KBM-7 (cell line): ENCODE measurements at places on chromosomes 2 and 18.

- peak; percentile 7 for DNase-seq
Observed at GRCh38 chr18:47151439-47151838, 1.1 kb upstream of the HDHD2 start.

GRCh38 chr2:100967716-100968115 lies 34.4 kb upstream of the RPL31 start:
- no peak for DNase-seq

DNA sequence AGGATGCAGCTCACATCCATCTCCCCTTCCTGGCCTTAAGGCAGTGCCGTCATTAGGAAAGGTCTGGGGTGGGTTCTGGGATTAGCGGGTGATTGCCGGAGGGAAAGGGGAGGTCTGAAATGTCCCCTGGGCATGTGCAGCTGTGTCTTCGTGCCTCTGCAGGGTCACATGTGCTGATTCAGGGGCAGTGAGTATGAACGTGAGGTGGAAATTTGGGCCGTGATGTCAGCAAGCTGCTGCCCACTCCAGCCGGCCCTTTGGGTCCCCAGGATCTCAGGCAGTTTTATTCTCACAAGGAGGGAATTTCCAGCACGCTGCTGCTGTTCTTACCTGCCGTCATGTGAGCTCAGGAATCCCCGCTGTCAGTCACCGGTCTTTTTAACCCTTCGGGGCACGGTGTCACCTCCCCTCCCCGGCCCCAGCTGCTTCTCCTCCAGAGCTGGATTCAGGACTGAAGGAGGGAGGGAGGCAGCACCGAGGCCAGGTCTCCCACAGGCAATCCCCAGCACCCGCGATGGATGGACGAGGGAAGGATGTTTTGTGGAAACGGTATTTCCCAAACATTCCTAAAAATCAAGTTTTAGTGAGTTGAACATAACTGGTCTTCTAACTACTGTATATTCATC lies 23.5 kb downstream of the GPR35 start:
- no peak for DNase-seq

DNA sequence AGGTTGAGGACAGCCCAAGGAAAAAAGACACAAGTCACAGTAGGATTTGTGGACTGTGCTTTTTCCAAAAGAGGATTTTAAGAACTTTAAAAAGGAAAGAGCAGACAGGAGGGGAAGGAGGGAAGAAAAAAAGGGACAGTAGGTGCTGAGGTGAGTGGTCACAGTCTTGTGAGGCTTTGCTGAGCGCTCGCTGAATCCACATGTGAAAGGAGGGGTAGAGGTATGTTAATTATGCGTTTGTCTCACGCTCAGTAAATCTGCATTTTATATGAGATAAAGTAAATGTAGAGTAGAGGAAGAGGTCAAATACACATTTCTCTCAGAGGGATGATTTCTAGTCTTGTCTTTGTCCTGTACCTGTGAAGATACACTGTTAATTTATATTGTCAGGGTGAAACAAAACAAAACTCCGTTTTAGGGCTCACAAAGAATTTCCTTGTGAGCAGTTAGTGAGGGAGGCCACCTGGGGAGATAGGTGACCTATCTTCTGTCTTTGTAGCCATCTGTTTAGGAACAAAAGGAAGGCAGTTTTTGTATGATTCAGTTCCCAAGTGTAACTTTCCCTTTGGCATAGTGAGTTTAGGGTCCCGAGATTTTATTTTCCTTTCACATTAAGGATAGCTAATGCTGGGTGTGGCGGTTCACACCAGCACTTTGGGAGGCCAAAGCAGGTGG lies 25.3 kb downstream of the GNAL start:
- no peak for DNase-seq

DNA sequence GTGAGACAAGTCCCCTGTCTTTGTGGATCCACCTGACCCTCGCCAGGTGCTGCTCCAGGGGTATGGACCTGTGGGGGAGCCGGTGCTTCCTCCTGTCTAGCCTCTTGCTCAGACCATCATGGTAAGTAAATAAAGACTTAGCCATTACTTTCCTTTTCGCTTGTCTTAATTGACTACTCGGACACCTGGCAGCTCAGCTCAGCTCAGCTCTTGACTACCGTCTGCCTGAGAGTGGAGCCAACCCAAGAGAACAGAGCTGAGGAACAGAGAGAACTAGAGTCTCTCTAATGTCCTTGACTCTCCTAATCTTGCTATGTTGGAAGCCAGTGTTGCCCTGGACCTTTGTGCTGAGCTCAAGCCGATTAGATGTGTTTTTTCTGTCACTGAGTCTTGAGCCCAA lies 170.3 kb upstream of the CXCR4 start:
- DNase-seq: no peak

DNA sequence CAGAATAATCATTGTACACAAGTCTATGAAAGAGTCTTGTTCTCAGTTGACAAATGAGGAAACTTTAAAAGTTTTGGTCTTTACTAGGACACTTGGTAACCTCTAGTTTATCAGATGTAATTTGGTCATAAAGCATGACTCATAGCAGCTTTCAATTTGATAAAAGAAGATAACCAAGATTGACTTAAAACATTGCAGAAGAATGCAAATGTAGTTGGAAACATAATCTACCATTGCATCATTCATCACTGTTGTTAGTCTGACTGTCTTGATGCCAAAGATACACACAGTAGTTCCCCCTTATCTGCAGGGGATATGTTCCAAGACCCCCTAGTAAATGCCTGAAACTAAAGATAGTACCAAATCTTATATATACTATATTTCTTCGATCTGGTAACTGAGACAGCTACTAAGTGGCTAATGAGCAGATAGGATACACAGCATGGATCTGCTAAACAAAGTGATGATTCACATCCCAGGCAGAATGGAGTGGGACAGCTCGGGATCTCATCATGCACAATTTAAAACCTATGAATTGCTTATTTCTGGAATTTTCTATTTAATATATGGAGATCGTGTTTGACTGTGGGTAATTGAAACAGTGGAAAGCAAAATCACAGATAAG lies 131.4 kb upstream of the CCDC68 start:
- no peak for DNase-seq

GRCh38 chr18:61475931-61476330 lies 142.7 kb downstream of the CDH20 start:
- no peak for DNase-seq

DNA sequence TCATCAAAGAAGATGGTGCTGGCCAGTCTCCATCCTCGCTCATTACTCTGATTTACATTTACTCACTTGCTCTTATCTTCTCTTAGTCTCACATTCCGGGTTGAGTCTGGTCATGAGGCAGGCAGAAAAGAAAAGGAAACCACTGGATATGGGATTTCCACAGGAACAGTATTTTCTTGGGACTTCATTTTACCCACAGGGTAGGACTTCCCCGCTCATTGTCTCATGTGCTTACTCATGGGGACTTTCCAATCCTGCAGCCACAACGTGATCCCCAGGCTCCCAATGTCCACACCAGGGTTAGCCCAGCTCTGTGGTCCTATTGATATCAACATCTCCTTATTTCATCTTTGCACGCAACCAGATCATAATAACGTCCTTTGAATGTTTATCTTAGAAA lies 373.8 kb downstream of the TMEM182 start:
- no peak for DNase-seq

DNA sequence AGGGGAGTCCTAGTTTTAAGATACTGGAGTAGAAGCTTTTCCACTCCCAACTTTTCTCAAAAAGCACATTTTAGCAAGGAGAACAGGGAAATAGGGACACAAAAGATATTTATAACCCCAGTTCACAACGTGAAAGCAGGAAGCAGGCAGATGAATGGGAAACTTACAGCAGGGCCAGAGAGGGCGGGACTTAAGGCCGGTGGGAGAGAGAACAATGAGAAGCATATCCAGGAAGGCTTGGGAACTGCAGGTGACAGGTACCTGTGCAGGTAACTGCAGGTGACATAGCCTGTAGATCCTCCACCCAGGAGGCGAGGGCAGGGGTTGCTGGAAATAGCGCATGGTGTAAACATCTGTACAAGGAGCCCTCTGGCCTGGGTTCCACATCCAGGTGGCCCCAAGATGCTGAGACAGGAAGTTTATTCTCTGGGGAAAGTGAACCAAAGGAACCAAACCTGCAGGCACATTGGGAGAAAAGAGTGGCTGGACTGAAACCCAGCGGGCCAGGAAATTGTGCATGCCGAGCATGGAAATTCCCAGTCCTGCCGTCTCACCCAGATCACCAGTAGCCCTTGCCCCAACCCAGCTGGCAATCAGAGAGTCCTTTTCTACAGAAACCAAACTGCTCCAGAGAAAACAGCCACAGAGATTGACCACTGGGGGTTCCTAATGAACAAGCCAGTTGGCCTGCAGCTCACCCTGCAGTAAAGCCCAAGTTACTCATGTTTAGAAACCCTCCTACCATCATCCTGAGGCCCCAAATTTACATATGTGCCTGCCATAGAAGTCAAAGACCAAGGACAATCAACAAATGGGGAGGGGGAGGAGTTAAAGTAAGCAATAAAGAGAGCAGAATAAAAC lies 24.3 kb upstream of the COL6A3 start:
- DNase-seq: no peak

DNA sequence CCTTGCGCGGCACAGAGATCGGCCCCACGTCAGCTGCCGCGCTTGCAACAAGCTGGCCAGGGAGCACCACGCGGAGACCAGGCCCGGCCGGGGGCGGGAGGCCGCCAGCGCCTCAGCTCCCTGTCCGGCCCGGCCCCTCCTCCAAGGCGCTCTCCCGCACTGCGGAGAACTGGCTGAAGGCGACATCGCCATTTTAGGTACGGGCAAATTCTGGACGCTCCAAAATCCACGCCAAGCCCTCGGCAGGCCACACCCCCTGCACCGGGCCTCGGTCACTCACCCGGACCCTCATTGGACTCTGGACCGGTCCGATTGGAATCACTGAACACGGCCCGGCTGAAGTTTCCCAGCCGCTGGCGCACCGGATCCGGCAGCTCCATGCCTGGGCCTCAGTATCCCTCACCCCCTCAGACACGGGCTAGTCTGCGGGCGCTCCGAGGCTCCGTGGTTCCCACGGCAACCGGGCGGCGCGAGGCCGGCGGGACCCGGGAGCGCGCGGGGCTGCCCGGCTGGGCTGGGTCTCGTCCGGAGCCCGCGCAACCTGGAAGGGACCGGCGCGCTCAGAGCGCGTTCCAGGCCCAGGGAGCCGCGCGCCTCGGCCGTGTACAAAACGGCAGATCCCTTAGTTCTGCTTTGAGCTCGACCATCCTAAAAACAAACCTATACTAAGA lies at the start of gene TMEM17:
TMEM17 (minus strand) TSS at position 446 of the 671 bp plus-strand sequence; CDS start at position 380, 66 bp downstream.
- peak; percentile 92 for DNase-seq

DNA sequence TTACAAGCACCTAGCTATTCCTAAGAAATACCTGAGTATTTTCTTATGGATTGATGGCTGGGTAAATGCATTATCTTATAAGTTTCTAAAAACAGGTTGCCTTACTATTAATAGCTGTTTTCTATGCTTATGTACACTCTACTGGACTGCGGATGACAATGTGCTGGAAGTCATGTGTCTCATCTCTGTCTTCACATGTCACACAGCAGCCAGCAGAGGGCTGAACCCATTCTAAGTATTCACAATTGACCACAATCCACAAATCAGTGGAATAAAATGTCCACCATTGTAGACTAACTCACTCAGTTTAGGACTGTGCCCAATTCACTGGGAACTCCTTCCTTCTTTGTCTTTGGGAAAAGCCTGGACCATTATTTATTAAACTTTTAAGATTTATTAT lies 371.2 kb downstream of the INSIG2 start:
- DNase-seq: no peak

GRCh38 chr2:197137231-197137630 lies 173.3 kb downstream of the ANKRD44 start:
- no peak for DNase-seq

DNA sequence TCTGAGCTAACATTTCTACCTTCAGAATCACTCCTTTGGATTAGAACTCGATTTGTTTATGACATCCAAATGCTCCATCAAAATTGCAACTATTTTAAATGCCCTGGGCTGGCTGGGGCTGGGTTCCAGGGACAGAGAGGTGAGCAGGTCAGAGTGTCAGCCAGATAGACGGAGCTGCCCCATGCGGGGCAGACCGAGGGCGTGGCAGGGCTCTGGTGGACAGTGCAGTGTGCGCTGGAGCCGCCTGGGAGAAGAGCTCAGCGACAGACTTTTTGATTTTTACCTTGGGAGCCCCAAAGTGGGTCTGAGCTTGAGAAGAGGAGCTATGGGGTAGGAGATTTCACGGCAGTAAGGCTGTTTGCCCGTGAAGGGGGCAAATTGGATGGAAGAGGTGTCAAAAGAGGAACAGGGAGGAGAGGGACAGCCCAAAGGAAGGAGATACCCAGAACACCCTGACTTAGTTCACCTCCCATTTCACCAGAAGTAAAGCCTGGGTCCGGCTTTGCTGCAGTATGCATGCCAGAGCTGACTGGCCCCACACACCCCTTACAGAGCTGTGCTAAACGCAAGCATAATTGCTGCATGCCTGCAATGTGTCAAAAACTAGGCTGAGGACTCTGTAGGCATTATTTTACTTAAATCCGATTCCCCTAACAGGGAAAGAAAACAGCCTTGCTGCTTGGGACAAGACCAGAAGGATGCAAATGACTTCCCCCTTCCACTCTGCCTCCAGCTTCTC lies 33.7 kb downstream of the EN1 start:
- no peak for DNase-seq

- no peak for DNase-seq
Observed at GRCh38 chr2:157808421-157808820, 67.7 kb downstream of the ACVR1 start.

GRCh38 chr2:240926516-240927389 lies 20.6 kb downstream of the CROCC2 start:
- no peak for DNase-seq

DNA sequence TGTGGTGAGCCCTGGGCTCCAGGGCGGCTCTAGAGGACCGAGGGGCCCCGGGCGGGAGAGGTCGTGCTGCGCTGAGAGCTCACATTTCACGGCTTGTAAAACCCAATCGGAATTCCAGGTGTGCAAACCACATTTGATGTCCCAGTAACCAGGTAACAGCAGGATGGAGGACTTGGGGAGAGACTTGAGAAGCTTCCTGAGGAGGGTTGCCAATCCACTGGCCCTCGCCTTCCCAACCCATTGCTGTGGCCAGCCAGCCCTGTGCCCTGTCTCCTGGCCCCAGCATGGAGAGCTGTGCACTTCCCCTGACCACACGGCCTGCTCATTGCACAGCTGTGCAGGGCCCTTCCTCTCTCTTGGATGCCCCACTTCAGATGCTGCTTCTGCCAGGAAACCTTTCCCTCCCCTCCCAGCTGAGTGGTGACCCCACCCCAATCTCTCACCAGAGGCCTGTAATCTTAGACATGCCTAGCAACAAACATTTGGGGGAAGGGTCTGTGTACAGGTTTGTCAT lies 39.6 kb downstream of the ASB1 start:
- no peak for DNase-seq

DNA sequence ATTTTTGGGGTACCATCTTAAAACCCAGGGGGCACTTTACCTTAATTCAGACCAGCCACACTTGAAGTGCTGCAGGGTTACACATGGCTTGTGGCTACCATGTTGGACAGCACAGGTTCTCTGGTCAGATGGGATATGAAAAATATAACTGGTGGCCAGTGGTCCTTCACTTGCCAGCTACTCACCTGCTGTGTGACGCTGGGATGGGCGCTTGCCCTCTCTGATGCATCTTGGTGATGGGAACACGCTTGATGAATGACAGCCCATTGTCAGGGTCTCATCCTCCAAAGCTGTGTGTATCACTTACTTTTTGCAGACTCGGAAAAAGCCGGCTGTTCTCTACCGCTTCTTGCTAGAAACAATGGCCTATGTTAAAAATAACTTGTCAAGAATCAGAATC lies 22.5 kb downstream of the HJURP start:
- DNase-seq: no peak

- DNase-seq: no peak
Observed at GRCh38 chr2:145221032-145221431, 701.1 kb upstream of the ZEB2 start.

- no peak for DNase-seq
Observed at GRCh38 chr18:55405475-55405874, 182.5 kb downstream of the TCF4 start.

GRCh38 chr2:1744446-1745170 lies at the start of gene PXDN:
PXDN (minus strand) TSS chr2:1744515; CDS start chr2:1744455, 60 bp downstream.
- no peak for DNase-seq
